A549 treated with ZK216348 at 1 μM for 4 hours (cell line): ENCODE measurements at places on chromosomes 6 and 20. TPM values are rescaled to one million over a fixed set of nuclear protein-coding genes. Genes with fewer than 3 reads are reported as not detected.

The PARD6B gene
- 1.8 to 3.4 TPM (median 2.4 TPM) in 5 replicates for total RNA-seq

The VWA7 gene
- total RNA-seq: 0.53 to 2.7 TPM (median 1.1 TPM) in 5 replicates

The SLC13A3 gene
- 0.21 TPM in 1 of 5 replicates, not detected in the others for total RNA-seq

The ENPP1 gene
- 0.94 to 1.9 TPM (median 1.5 TPM) in 5 replicates for total RNA-seq

The WFDC5 gene
- not detected in 5 replicates for total RNA-seq

The EPPIN gene
- total RNA-seq: not detected in 5 replicates

The PAK5 gene
- not detected in 5 replicates for total RNA-seq

The RIMS4 gene
- 0.90 to 2.0 TPM (median 1.5 TPM) in 5 replicates for total RNA-seq

The LPA gene
- 0.05 TPM in 1 of 5 replicates, not detected in the others for total RNA-seq

The HSPA12B gene
- total RNA-seq: 0.35 to 0.65 TPM (median 0.45 TPM) in 5 replicates

The GLP1R gene
- not detected in 5 replicates for total RNA-seq

The FNDC1 gene
- total RNA-seq: 0.05 to 0.13 TPM (median 0.08 TPM) in 4 of 5 replicates, not detected in the other

The LGSN gene
- 1.7 to 3.4 TPM (median 3.0 TPM) in 5 replicates for total RNA-seq

The IGF2R gene
- total RNA-seq: 27.9 to 34.1 TPM (median 30.2 TPM) in 5 replicates
